Lower lobe of right lung (tissue), 2 donors: ENCODE measurements at places on chromosomes 6 and 20. TPM values are rescaled to one million over a fixed set of nuclear protein-coding genes. Genes with fewer than 3 reads are reported as not detected.

ABHD16B gene
- not detected for total RNA-seq

LPA gene
- 0.30 TPM for total RNA-seq

DEFB124 gene
- not detected for total RNA-seq

NOX3 gene
- total RNA-seq, result not detected
